ENCODE measurements at places on chromosomes 2 and 18.
A peak's percentile ranks its signal among the peaks of the same experiment; 100 is the strongest.

- no peak for DNase-seq
Observed at GRCh38 chr18:62365420-62365819, 40.3 kb downstream of the TNFRSF11A start.

GRCh38 chr2:172582656-172583055 lies 26.8 kb downstream of the PDK1 start:
- DNase-seq = no peak

GRCh38 chr2:112155331-112156151 lies 17.4 kb downstream of the FBLN7 start:
- no peak for DNase-seq

GRCh38 chr2:149568138-149568537 lies 19.4 kb downstream of the MMADHC start:
- DNase-seq = no peak

GRCh38 chr2:239029958-239030357 lies 182.1 kb downstream of the TWIST2 start:
- no peak for DNase-seq

GRCh38 chr18:58639751-58640427 lies 11.0 kb upstream of the ALPK2 start:
- peak; percentile 92 for DNase-seq

- DNase-seq = peak; percentile 13
Observed at GRCh38 chr2:131121464-131121863, 16.3 kb downstream of the PLEKHB2 start.

GRCh38 chr2:105868060-105868459 lies 123.3 kb downstream of the NCK2 start:
- DNase-seq = no peak

DNA sequence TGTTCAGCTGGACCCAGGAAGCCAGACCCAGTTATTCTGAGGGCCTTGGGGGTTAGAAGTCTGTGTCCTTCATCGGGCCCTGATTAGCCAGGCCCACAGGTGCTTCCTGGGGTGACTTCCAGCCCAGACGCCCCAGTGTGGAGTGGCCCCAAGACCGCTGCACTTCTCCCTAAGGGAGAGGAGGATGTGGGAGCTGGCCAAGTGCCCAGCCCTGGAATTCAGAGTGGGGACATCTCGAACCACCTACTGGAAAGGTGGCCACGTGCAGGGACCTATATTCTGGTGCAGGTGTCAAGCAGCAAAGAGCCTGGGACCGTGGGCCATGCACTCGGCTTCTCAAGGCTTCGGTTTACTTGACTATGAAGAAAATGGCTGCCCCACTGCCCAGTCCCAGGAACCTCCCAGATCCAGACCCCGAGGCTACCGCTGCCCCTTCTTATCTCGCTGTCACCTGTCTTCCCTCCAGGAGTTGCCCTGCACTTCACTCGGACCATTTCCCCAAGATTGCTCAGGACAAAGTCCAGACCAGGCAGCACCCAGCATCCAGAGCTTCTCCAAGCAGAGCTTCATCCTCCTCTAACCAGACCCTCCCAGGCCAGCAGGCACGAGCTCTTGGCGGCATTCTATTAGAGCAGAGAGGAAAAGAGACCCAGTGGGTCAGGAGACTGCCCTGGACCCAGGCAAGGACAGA lies 142.8 kb upstream of the ID2 start:
- DNase-seq = no peak

DNA sequence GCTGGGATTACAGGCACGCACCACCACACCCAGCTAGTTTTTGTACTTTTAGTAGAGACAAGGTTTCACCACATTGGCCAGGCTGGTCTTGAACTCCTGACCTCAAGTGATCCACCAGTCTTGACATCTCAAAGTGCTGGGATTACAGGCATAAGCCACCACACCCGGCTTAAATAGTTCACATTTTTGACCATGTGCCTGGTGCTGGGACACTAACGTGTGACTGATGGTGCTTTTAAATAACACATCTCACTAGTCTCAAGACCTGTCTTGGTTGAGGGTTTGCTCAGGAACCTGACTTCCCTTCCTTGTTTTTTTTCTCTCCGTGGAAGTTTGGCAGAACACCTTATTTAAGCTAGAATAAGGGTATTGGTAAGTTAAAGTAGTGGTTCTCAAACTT lies 8.5 kb downstream of the FMNL2 start:
- DNase-seq = peak; percentile 33

All from EH (cell line).